ENCODE measurements at places on chromosomes 2 and 18.

DNA sequence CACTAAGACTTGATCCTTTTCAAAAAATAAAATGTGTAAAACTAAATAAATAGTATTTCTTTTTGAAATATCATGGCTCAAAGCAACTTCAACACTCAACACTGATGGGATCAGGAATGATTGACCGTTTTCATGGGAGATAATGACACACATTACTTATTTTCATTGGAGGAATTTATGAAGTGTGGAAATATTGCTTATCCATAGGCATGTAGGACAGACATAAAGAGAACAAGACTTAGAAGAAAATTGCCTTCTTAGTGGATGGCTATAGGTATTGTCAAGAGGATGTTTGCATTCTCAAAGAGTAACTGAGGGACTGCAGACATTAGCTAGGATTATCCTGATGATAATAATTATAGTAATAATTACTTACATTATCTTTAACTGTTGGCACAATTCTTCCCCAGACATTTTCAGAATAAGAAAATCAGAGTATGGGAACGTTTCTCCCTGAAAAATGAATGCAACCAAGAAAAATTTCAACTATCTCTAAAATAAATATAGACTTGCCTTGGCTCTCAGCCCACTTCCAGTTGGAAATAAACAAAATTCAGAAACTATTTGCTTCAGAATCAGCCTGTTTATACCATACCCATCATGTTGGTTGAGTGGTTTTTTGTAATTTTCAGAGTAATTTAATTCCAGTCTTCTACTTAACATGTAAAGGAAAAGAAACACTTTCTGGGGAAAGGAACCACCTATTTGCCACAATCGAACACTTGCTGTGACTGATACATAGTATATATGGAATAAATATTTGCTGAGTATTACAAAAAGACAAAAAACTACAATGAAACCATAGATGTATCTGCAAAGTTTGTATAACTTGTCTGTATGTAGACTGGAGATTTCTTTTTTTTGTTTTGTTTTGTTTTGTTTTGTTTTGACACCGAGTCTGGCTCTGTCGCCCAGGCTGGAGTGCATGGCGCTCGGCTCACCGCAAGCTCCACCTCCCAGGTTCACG, 165.7 kb downstream of the TMX3 start:
- DNase-seq: no peak

- no peak for DNase-seq
Observed at GRCh38 chr2:113720167-113720566, 36.3 kb downstream of the SLC35F5 start.

- no peak for DNase-seq
Observed at GRCh38 chr2:121205321-121205942, 79.6 kb downstream of the TFCP2L1 start.

- peak; percentile 96 for DNase-seq
Observed at GRCh38 chr2:31558401-31559295, 22.1 kb downstream of the SRD5A2 start.

DNA sequence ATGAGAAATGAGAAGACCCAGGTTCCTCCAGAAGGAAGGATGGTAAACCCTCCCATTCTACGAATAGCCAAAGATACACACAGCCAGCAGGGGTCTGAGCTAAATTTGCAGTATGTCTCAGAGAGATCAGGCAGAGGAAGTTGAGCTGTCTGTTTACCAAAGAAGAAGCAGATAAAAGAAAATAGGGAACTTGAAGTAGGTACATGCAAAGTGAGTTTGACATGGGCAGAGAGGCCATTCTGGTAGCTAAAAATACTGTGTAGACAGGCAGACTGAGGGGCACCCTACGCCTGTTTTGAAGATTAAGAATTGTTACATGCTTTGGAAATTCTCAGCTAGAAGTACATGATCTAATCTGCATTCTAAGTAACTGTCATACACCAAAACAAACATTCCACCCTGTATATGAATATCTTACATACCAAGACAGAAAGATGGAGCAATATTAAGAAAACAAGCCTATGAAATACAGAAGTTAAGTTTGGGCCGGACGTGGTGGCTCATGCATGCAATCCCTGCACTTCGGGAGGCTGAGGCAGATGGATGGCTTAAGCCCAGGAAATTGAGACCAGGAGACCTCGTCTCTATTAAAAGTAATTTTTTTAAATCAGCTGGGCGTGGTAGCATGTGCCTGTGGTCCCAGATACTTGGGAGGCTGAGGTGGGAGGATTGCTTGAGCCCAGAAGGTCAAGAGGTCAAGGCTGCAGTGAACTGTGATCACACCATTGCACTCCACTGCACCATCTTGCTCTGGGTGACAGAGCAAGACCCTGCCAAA, 157.9 kb downstream of the ANKRD44 start:
- no peak for DNase-seq

DNA sequence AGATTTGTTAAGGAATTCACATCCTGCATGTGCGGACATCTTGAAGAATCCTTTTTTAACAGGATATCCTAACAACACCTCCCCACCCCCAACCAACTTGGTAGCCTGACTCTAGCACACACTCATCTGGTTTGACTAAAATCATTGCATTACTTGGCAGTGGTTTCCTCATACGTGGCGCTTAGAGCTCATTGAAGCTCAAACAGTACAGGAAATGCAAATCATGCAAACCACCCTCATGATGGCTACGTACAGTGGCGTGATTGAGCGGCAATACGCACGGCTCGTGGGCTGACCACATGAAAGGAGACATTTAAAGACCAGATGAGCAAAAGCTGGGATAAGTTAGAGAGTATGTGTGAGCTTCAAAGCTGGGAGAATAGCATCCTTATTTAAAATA, 336.2 kb downstream of the ZEB2 start:
- DNase-seq: no peak
